ENCODE measurements at places on chromosomes 13 and 19.

- peak; percentile 21 for DNase-seq
Measured at GRCh38 chr13:23960566-23961156, 63.4 kb upstream of the C1QTNF9B start.

- no peak for DNase-seq
Measured at GRCh38 chr13:37442996-37443395, 155.6 kb downstream of the POSTN start.

DNA sequence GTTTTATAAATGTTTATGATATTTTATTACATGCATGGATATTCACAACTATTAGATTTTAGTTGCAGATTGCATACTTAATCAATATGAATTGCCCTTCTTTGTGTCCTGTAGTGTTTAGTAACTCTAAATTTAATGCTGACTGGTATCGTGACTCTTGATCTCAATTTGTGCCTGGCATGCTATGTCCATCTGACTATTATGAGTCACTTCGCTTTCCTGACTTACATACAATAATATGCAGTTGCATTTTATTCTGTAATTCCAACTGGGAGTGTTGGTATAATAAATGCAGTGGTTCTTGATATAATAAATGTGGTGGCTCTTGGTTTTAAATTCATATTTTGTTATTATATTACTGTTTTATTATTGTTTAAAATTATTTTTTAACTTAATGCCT lies 277.5 kb downstream of the LIG4 start:
- no peak for DNase-seq

DNA sequence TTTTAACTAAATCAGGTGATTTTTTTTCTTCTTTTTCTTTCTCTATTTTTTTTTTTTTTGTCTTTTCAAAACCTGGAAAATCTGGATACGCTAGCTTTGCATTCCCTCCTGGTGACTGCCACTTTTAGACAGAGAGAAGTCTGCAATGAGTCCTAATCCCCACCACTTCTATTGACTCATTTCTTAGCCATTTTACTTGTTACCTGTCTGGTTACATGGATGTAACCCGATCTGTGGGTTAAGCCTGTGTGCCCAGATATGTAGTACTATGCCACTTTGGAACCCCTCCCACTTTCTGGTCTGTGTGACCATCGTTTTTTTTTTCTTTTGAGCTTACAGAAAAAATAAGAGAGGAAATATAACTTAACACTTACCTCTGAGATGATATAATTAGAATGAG lies 817.8 kb upstream of the PCDH9 start:
- no peak for DNase-seq

GRCh38 chr13:24738366-24738847 lies 25.6 kb upstream of the RNF17 start:
- DNase-seq: no peak

DNA sequence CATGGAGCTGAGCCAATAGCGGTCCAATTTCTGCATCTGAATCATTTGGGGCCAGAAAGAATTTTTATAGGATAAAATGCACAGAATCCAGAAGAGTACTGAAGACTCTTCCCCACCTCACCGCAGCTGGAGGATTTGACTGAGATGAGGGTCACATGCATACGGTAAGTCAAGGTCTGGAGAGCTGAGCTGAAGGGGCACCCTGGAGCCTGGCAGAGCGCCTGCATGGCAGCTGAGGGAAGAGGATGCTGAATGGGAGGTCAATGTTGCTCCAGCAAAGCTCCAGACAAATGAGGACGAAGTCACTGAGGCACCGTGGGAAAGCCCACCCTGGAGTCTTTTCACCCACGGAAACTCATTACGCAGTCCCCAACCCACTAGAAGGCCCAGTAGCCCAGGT lies 43.4 kb upstream of the ATP12A start:
- no peak for DNase-seq

- no peak for DNase-seq
Measured at GRCh38 chr13:74256969-74257368, 122.8 kb upstream of the KLF12 start.

DNA sequence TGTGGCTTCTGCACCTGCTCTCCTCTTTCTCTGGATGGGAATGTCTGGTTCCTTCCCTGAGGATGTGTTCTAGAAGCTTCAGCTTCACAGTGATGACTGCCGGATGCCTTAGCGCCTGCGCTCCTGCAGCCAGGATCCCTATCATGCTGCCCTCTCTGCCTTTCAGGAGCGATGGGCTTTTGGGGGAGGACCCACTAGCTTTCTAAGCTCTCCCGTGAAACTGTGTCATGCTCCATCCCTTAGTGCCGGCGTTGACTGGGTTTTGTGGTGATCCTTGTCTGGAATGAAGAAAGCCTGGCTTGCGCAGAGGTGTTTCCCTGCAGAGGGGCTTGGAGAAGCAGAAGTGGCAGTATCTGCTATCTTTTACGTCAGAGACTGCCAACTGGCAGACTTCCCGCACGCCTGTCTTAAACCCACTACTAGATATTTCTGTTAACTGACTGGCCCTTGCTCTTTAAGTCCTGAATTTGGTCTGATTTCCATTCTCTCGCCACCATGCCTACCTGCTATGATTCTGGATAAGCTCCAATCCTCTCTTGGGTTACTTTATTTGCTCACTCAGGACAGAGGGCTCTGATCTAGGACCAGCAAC lies 3.8 kb upstream of the KMT2B start:
- DNase-seq: no peak

GRCh38 chr19:48638831-48639381 lies 1.7 kb upstream of the DBP start:
- no peak for DNase-seq

GRCh38 chr19:35332817-35333216 lies 3.8 kb downstream of the CD22 start:
- no peak for DNase-seq

GRCh38 chr13:76697288-76697687 lies 188.9 kb downstream of the KCTD12 start:
- DNase-seq: no peak

- no peak for DNase-seq
Measured at GRCh38 chr13:62119739-62120700, 704.4 kb upstream of the PCDH20 start.

- no peak for DNase-seq
Measured at GRCh38 chr19:34461375-34462100, 20.0 kb upstream of the WTIP start.

GRCh38 chr19:15291089-15291488 lies 41.2 kb downstream of the BRD4 start:
- DNase-seq: no peak

- DNase-seq: no peak
Measured at GRCh38 chr13:46736541-46737310, 60.2 kb downstream of the ESD start.

GRCh38 chr13:112623051-112623711 lies 35.2 kb upstream of the TUBGCP3 start:
- DNase-seq: no peak

- peak; percentile 67 for DNase-seq
Measured at GRCh38 chr19:56333506-56333905, 18.9 kb upstream of the ZSCAN5A start.

- no peak for DNase-seq
Measured at GRCh38 chr19:35986664-35987570, 8.1 kb upstream of the SDHAF1 start.

DNA sequence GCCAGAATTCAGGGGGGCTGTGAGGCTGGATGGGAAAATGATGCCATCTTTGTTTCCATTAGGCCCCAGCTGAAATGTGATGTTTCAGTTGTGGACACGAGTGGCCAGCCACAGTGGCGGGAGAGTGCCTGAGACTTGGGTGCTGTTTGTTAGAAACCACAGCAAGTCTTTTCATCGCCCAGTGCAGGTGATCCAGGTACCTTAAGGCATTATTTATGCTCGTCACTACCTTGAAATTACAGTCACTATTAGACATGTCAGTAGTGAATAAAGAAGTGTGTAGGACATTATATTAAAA lies 82.5 kb upstream of the TM9SF2 start:
- no peak for DNase-seq

DNA sequence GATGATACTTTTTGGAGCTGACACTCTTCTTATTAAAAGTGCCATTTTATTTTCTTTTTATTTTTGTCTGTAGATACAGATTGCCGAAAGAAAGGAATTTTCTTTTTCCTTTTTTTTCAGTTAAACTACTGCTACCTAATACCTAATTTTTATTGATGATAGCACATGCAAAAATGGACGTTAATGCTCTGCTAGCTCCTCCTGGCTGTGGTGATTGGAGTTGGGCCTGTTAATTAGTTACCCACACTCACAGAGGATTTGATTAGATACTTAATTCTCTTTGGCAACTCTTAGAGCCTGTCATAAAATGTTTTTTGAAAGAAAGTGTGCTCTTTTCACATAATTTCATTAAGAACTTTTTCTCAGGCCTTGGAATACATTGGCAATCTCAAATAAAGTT lies 366.8 kb downstream of the DCT start:
- no peak for DNase-seq

DNA sequence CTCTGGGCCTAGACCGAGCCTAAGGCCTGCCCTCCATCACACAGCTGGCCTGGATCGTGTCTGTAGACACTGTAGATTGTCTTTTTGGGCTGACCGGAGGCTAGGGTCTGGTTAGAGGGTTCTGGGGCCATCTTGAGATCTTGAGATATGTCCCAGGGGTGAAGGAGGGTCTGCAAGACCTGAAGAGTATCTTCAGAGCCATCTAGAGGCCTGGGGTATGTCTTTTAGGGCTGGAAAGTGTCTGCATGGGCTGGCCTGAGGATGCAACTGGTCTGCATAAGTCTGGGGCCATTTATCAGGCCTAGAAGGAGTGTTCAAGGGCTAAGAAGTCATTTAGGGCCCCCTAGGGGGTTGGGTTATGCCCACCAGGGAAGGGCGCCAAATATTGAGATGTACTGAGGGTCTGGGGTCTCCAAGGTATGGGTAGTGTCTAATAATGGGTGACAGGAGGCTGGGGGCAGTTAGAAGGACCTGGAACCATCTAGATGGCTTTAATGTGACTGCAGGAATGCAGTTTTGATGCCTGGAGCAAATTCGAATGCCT lies 555 bp downstream of the SCAF1 start:
- no peak for DNase-seq

- DNase-seq: no peak
Measured at GRCh38 chr13:83007226-83007625, 875.0 kb downstream of the SLITRK1 start.

DNA sequence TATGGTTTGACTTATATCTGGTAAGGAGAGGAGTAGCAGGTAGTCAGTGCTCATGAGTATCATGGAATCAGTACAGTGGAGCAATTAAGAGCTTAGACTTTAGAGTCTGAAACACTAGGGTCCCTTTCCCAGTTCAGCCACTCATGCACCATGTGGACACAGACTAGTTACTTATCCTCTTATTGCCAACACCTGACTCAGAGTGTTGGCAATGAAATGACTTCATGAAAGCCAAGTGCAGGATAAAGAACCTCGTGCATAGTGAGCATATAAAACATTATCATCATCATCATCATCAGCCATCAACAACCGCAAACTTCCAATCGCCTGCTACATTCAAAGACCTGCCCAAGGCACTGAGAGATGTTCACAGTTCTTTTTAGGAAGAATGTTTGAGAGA lies 164.2 kb downstream of the FOXO1 start:
- DNase-seq: no peak

DNA sequence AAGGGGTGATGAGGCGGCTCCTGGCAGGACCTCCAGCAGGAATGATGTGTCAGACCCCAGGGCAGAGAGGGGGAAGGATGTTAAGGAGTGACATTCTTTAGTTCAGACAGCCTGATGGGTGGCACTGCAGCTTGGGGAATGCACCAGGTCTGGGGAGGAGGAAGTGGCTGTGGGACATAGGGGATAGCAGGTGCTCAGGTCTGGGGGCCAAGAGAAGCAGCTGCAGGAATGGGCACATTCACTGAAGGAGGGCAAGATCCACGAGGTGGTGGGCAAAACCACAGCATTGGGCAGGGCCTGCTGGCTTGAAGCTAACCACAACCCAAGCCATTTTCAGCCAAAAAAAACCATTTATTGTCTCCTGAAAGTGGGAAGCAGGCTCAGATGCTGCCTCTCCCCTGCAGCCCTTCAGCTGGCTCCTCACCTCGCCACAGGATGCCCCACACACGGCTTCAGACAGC lies 26.5 kb downstream of the COMP start:
- no peak for DNase-seq

- no peak for DNase-seq
Measured at GRCh38 chr19:52535771-52536447, 8.4 kb downstream of the ZNF808 start.

Data from LNCaP clone FGC (cell line).